CD8-positive, alpha-beta T cell (primary cell): ENCODE measurements at places on chromosomes 13 and 19.

- DNase-seq = no peak
Observed at GRCh38 chr13:51713807-51714206, 90.2 kb downstream of the DHRS12 start.

- DNase-seq = no peak
Observed at GRCh38 chr19:11435833-11436313, 438 bp downstream of the PRKCSH start.

DNA sequence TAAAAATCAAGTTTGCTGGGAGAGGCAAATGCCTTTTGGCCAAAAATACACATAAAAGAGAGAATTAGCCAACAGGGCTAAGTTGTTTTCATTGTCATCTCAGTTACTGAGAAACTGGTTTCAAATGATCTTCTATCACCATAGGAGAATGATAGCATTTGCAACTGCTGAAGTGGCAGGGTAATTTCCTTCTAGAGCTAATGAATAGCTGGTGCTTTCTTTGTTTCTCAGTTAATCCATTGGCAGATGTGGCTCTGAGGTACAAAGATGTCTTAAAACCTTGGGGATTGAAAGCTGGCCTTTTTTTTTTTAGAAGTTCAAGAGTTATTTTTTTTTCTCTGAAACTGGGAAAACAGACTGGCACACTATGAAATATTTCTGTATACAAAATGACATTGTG is 332.7 kb upstream of the KLF12 start:
- DNase-seq = no peak

DNA sequence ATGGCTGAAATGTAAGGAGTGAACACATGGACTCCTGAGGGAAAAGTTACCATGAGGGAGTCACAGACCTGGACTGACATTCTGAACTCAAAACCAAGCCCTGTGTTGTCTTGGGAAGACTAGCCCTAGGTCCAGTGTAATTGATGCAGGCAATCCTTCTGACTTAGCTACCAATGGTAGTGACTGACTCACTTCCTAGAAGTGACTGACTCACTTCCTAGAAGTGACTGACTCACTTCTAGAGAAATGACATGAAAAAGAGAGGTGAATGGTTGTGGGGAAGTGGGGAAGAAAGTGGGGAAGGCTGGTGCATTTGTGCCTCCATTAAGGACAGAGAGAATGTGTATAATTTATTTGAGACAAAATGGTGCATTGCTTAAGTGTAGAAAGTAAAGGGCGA is 49.9 kb downstream of the EDNRB start:
- no peak for DNase-seq

DNA sequence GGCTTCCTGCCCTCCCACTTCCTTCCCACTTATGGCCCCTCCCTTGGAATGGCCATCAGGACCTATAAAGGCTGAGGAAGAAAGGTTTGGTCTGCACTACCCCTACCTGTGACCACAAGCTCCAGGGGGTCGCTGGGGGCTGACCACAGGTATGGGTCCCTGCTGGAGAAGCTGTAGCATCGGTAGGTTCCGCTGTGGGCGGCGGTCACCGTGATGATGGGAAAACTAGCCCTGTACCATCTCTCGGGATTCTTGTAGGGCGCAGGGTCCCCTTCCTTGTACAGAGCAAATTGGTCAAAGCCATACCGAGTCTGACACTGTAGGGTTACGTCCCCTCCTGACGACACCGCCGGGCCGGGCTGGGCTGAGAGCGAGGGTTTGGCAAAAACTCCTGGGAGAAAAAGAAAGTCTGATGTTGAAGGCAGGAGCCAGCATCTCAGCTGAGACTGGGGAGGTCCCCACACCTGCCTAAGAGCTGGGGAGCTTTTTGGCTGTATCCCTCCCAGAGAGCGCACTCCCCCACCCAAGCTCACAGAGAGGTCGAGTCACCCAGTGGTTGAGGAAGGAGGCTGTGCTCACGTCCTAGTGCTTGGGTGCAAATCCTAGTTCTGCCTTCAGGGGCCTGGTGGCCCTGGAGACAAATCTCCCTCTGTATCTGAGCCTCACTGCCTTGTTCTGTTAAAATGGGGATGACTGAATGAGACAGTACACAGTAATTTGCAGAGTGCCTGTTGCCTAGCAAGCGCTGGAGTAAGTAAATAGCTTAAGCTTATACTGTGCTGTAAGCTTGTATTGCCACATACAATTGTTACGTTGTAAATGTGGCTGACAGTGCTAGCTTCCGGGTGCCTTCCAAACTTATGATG is 10.4 kb downstream of the GP6 start:
- DNase-seq = no peak

GRCh38 chr13:107421028-107421427 is 794.3 kb downstream of the LIG4 start:
- DNase-seq = no peak

DNA sequence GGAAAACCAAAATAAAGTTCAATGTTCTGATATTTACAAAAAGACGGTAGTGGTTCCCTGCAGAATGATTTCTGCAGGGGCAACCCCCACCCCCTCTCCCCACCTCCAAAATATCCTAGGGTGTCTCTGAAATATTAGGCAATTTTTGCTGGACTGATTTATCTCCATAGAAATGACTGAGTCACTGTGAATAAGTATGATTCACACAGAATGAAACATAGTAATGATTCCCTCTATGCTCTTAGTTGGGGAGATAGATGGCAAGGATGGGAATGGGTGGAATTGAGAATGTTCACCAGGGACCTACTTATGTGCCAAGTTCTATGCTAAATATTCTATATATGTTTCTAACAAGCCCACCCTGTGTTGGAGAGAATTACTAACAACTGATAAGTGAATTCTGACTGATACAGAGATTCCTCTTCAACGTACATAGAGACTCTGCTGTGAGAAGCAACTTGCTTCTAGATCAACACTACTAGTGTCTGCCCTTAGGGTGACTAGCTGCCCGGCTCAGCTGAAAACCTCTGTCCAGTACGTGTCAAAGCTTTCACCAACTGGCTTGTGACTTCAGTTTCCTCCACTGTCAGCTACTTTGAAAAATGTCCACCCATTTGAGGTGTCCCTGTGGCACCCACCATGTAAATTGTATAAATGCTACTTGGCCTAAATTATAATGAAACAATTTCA is 38.4 kb upstream of the RAP2A start:
- DNase-seq = no peak

GRCh38 chr13:112761701-112762689 is 72.2 kb downstream of the ATP11A start:
- no peak for DNase-seq

DNA sequence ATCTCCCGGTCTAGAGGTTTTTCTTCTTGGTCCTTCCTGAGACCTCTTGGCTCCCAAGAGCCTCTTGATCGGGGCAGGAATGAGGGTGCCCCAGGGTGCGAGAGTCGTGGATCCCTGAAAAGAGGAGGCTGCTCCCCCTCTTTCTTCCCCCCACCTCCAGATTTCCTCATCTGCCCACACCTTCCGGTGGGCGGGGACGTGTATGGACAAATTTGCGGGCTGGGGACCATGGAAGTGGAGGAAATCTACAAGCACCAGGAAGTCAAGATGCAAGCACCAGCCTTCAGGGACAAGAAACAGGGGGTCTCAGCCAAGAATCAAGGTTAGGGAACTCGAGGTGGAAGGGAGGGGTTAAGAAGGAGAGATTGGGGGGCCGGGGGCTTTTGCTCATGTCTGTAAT is at the start of gene MCEMP1:
Gene MCEMP1, plus strand, starts transcription at position 237 of the 400 bp plus-strand sequence. Its CDS starts 31 bp downstream, at position 268.
- DNase-seq = no peak

DNA sequence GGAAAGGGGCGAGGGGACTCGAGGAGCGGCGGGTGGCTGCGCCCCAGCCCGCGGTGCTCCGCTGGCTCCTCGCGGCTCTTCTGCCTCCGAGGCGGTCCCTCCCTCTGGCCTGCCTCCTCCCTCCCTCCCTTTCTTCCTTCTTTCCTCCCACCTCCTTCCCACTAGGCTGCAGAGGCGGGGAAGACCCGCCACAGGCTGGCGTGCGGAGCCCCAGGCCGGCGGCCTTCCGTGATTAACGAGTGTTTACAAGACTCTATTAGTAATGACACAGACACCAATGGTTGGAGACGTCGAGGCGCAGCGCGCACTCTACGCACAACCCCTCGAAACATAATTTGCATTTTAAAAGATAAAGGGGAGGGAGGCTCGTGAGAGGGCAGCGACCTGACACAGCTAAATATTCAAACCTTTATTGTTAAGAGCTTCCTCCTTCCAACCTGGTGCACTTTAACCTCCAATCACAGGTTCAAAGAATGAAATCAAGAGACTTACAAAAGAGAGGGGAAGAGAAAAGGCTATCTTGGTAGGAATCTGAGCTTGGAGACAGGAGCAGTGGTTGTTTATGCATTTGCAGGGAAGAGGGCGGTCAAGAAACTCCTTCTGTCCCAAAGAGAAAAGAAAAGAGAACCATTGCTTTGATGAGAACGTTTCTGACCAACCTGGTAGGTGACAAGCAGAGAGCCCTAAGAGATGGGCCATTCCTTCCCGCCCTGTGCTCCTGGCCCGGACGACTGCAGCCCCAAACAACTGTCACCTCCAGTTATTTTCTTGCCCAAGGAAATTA is at the start of gene CDX2:
Gene CDX2, minus strand, starts transcription at position 234 of the 784 bp plus-strand sequence. CDS start 309 bp downstream, outside the sequence.
- no peak for DNase-seq

DNA sequence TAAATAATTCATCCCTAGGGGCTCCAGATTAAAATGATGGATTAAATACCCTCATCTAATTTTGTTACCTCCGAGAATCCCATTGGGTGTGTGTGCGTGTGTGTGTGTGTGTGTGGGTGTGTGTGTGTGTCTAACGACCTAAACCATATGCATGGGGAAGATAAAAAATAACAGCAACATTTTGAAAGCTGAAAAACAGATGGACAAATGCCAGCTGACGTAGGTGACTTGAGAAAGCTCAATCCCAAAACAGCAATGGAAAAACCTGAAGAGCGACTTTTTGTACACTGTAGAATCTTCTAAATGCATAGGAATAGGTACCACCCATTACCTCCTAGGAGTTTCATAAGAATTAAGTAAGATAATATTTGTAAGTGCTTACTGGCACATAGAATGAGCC is 8.7 kb upstream of the RPL21 start:
- DNase-seq = no peak
